ACHN (cell line): ENCODE measurements at places on chromosomes 1 and 21.

DNA sequence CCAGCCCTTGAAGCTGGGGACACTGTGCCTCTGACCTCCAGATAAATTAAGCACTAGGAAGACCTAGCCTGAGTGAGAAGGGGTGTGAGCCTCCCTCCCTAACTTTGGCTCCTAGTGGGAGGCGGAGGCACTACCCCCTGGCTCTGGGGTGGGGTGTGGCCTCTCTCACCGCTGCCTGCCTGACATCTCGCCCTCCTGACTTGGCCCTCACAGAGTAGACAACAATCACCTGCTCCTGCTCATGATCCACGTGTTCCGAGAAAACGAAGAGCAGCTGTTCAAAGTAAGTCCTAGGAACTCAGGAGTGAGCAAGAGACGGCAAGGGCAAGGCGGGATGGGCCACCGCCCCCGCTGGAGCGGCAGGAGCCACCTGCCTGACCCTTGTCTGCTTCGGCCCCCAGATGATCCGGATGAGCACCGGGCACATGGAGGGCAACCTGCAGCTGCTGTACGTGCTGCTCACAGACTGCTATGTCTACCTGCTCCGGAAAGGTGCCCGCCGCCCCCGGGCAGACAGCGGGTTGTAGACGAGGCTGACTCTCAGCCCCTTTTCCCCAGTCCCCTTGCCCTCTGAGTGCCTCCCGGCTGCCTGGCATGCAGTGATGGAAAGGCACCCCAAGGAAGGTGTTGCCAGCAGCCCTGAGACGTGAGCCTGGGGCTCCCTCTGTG lies 8.1 kb upstream of the SLC25A34 start:
- no peak for DNase-seq

GRCh38 chr1:154664331-154665002 lies 56.5 kb upstream of the ADAR start:
- DNase-seq: no peak

GRCh38 chr1:181557313-181557712 lies 74.0 kb downstream of the CACNA1E start:
- DNase-seq: no peak

DNA sequence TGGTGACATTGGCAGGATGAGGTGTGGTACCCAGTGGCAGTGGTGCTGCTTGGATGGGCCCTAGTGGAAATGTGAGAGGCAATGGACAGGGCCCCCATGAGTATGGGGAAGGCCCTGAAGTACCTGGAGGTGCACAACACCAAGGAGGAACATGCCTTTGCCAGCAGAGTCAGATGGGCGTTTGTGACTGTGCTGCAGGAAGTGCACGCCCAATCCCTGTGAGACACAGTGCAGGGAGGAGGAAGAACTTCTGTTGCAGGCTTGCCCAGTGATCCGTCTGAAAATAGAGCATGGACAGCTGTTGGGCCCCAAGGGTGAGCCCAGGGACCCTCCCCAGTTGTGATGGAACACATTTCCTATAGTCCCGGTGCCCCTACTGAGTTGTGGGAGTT lies 42.7 kb downstream of the GJA5 start:
- DNase-seq: no peak

- no peak for DNase-seq
These were observed 805.8 kb downstream of the ADGRL2 start for GRCh38 chr1:82606546-82606945.

- DNase-seq: no peak
These were observed 169.8 kb upstream of the B3GALT2 start for GRCh38 chr1:193356249-193356648.

DNA sequence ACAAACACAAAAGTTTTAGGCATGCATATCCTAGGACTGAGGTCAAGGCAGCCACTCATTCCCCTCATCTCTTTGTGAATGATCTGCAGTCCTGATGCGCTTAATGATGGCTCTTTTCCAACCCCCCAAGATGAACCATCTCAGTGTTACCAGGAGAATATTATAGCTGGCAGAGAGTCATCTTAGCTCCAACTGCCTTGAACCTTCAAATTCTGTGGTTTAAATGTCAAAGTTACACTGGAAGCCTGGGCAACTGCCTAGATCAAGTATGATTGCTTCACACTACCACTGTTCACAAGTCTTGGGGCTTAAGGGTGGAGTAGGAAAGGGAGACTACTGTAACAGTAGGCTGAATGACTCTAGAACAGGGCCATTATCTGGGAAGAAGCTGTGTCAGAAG lies 8.0 kb upstream of the MYBPHL start:
- no peak for DNase-seq

- DNase-seq: no peak
These were observed 136.1 kb downstream of the GREM2 start for GRCh38 chr1:240475832-240476231.

GRCh38 chr1:229433364-229434004 lies 410 bp downstream of the ACTA1 start:
- no peak for DNase-seq

DNA sequence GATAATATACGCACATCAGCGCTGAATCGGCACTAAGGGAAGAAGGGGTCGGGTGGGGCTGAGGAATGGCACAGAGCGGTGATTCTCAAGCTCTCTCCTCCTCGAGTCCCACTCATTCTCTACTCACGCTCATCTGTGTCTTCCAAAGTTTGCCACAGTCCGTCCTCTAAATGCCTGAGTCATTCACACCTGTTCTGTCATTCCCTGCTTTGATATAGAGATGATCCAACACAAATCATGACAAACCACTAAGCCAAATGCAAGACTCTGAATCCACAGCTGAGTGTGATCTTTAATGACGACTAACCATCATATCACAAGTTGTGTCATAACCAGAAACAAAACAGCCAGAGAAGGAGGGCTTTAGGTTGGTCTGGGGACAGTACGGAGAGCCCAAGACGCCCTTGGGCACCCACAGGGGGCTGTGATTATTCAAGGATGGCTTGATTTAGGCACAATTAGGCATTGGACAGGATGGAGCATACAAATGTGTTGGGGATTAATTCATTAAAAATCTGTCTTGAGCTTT lies 501.5 kb downstream of the KIF26B start:
- no peak for DNase-seq

GRCh38 chr1:87108814-87109411 lies 194.5 kb downstream of the HS2ST1 start:
- DNase-seq: no peak

GRCh38 chr21:41326414-41327080 lies 9.9 kb downstream of the FAM3B start:
- DNase-seq: no peak

GRCh38 chr1:206066479-206067171 lies 13.7 kb downstream of the RHEX start:
- no peak for DNase-seq

DNA sequence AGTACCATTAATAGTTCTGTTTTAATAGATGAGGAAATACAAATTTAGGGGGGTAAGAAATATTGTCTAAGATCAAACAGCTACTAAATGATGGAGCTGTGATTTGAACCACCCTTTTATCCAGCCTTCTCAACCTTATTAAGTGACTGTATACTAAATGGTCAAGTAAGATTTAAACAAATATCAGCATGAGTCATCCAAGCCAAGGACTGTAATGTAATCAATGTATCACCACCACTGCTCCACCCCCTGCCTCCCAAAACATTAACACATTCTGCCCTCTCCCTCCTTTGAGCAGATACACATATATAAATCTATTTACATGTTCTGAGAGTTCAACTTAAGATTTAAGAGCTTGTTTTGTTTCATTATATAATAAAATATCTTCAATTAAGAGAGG lies 58.9 kb downstream of the LRRC40 start:
- DNase-seq: no peak

DNA sequence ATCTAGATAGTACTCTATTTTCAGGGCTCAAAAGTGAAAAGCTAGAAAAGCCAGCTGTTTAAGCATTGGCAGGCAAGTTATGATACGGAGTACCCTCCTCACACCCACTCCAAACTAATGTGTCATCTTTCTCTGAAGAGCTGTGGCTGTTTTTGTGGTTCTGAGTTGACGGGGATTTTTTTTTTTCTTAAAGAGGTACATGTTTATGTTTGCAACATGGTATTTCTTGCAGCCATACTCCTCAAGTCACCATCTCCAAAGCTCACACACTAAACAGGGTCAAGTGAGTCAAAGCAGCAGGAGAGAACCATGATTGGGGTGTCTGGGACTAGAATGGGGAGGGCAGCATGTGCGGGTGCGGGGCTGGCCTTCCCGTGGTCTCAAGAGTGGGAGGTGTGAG lies 347.2 kb downstream of the DISC1 start:
- DNase-seq: no peak

GRCh38 chr1:208234721-208235120 lies 9.5 kb downstream of the PLXNA2 start:
- no peak for DNase-seq

GRCh38 chr1:55707196-55707595 lies 492.0 kb upstream of the USP24 start:
- no peak for DNase-seq

- no peak for DNase-seq
These were observed 1.8 kb upstream of the KRTAP10-12 start for GRCh38 chr21:44695184-44695583.

- peak; percentile 74 for DNase-seq
These were observed 19.8 kb upstream of the HSPG2 start for GRCh38 chr1:21956720-21957552.
